ENCODE measurements at places on chromosomes 16 and 17.
A peak's percentile ranks its signal among the peaks of the same experiment; 100 is the strongest.

DNA sequence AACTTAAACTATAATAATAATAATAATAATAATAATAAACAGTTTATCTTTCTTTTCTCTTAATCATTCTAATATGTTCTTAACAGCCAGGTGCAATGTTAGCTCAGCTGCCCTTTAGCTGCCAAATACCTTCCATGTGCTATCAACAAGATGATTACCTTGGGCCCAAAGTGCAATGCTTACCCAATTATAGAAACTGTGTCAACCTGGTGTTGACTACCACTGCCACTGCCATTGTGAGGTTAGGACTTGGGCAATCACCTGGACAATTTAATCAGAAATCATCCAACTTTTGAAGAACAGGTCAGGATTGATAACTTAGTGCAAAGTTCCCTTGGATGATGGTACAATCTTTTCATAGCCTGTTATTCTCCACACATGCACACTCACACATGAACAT lies 371.8 kb upstream of the SALL1 start:
- no peak for DNase-seq

DNA sequence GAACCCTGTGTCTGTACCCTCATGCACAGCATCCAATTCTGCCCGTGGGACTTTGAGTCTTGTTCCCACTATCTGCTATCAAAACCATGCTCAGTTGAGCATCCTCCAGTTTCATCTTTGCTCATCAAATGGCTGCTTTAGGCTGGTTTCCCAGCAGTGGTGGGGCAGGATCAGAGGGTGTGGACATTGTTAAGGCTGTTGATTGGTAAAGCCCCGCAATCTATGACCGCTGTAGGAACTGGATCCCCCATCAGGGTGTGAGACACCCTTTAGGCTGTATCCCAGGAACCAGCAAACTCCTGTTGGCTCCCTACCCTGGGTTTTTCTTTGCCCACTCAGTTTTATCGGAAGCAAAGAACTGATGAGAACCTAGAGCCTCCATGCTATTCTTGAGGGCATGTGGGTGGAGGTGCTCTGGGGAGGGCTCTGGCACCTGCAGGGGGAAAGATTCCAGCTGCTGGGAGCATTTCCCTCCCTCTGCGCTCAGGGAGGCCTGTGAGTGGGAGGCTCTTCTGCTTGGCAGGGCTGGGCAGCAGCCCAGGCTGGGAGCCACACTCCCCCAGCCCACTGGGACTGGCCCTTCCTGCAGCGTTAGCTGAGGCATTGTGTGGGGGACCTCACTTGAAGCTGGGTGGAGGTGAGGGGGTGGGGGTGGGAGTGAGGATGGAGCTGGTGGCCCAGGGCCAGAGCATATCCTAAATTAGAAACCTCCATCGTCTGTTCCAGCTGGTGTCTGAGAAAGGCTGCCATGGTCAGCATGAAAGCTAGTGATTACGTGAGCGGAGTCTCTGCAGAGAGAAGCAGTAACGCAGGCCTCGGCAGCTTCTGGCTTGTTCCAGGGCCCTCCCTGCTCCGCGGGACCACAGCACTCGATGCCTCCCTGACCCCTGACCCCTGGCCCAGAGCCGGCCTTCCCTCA lies 160.6 kb downstream of the IRF8 start:
- no peak for DNase-seq

DNA sequence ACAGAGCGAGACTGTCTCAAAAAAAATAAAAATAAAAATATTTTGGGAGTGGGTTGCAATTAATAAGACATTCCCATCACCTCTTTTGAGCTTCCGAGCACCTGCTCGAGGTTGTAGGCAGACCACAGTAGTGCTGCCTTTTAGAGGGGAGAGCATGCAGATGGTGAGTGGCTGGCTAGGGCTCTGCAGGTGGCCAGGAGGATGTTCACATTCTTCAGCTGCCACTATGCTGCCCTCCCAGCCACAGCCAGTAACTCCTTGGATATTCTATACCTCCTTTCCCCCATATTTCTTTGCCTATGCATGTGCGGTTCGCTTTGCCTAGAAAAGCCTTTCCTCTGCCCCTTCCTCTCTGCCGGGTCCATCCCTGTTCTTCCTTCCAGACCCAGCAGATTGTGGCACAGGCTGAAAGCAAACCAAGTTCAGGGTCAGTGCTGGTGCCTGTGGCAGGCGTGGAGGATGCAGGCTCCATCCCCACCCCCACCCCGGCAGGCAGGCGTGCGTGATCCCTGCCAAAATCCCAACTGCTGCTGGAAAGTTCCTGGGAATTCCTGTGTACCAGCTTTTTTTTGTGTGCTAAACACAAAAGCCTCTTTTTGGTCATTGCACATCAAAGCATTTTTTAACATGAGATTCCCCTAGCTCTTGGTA lies 33.8 kb upstream of the CMIP start:
- DNase-seq: no peak

DNA sequence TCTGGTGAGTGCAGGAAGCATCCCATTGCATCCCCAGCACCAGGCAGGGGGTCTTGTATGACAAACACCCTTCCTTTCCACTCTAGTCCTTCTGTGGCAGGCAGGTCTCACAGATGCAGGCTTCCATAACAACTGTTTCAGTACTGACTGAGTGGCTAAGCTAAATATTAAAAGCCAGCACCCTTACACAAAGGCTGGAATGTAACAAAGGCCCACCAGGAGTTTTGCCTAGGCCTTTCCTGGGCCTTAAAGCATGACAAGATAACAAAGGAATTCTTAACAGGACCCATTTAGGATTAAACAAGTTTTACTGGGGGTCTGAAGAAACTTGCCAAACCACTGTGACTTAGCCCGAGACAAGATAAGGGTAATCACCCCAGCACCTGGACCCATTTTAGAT lies 228.9 kb upstream of the RPL38 start:
- DNase-seq: no peak

DNA sequence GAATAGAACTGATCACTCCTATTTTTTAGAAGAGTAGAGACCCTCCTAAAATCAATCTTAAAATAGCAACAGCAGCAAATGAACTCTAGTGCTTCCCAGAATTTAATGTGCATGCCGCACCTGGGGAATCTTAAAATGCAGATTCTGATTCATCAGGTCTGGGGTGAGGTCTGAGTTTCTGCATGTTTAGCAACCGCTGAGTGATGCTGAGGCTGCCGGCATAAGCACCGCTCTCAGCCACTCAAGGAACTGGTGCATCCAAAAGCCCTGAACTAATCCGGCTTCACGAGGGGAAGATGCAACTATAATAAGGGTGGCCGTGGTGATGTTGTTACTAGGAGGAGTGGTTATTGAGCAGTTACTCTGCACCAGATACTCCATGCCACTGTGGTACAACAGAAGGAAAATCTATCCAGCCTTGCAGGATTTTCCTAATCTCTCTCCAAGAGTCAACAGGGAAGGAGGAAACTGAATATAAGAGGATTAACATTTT lies 19.7 kb downstream of the SDK2 start:
- no peak for DNase-seq

DNA sequence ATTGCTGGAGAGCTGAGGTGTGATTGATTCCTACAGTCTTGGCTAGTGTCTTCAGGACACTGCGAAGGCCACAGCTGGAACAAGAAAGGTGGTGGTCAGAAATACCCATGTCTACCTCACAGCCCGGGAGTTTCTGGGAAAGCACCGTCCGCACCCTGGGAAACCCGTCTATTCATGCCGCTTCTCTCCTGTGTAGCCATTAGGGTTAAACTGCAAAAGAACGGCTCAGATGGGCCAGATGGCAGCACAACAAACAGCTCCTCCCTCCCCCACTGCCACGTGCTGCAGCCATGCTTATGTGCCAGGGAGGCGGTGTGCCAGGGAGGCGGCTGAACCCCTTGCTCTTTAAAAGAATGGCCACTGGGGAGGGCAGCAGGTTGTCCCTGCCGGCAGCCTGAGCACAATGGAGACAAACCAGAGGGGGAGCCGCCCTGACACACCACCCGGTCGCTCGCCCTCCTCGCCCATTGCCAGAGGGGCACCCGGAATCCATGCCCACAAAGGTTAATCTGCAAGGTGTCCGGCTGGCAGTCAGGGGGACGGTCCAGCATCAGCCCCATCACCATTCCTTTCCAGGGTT lies 65.2 kb downstream of the CYTH1 start:
- peak; percentile 43 for DNase-seq

DNA sequence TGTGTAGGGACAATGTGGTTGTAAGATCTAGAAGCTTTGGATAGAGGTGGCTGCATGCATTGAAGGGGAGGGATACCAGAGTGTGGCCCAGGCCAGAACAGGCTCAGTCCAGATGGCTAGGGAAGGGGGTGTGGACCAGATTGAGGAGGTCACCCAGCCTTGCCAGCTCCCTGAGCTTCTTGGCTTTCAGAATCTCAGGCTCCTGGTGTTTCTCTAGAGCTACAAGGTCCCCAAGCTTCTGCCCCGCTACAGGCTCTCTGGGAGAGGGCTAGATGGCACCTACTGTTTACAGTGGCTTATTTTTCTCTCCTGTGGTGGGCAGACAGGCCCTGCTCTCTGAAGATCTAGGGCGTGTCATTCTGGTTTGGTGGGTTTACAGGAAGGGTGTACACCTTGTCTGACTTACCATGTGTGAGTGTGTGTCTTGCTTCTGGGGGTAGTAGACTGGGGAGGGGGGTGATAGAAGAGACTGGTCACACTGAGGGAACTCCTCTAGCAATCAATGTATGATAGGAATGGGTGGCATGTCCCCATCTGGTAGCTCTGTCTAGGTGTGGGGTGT lies 1.1 kb downstream of the RARA start:
- no peak for DNase-seq
